ENCODE measurements at places on chromosomes 5 and 9.

- peak; percentile 73 for DNase-seq
Observed at GRCh38 chr5:912280-913091, 19.8 kb downstream of the TRIP13 start.

- no peak for DNase-seq
Observed at GRCh38 chr5:68049053-68049713, 166.4 kb upstream of the PIK3R1 start.

- peak; percentile 70 for DNase-seq
Observed at GRCh38 chr9:22102146-22103053, 93.3 kb upstream of the CDKN2B start.

- DNase-seq = peak; percentile 71
Observed at GRCh38 chr5:34486160-34486848, 169.8 kb upstream of the RAI14 start.

- no peak for DNase-seq
Observed at GRCh38 chr5:62645223-62645622, 66.6 kb downstream of the LRRC70 start.

- DNase-seq = no peak
Observed at GRCh38 chr5:121090822-121091221, 626.7 kb downstream of the PRR16 start.

DNA sequence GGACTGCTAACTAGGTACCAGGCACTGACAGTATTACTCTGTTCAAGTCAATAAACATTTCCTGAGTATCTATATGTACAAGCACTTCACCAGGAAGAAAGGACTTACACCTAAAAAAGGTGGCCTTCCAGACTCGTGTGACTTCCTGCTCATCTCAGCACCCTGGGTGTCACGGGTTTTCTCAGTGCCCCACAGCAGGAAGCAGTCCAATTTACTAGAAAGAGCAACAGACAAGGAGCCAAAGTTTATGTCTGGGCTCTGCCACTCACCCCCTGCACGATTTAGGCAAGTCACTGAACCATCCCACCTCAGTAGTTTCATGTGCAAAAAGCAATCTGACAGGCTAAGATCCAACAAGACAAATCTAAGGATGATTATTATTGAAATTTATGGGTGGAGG, 92.4 kb downstream of the TMEM215 start:
- DNase-seq = no peak

- DNase-seq = no peak
Observed at GRCh38 chr5:10268100-10268499, 18.0 kb downstream of the CCT5 start.

DNA sequence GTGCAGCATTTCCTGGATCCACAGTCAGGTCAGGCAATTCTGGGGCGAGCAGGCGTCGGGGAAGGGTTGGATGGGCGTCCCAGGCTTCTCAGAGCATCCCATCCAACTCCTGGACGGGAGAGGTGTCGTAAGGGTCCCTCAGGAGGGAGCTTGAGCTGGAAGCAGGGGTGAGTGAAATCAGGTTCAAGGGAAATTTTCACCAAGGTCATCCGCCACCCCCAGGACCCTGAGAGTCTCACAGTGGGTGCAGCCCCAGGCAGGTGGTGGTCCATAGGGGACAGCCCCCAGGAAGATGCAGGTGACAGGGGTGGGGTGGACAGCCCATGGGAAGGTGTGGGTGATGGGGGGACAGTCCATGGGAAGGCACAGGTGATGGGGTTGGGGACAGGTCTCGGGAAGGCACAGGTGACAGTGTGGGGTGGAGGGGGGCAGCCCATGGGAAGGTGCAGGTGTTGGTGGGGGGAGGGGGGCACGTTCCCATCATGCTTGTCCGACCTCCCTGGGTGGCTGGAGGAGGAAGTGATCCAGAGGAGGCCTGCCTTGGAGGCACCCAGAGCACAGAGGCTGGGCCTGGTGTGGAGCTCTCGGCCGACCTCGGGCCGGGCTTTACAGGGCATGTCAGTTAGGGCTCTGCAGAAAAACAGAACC, 48.9 kb downstream of the AHRR start:
- DNase-seq = no peak

GRCh38 chr5:169567079-169567478, 16.5 kb upstream of the SPDL1 start:
- no peak for DNase-seq

DNA sequence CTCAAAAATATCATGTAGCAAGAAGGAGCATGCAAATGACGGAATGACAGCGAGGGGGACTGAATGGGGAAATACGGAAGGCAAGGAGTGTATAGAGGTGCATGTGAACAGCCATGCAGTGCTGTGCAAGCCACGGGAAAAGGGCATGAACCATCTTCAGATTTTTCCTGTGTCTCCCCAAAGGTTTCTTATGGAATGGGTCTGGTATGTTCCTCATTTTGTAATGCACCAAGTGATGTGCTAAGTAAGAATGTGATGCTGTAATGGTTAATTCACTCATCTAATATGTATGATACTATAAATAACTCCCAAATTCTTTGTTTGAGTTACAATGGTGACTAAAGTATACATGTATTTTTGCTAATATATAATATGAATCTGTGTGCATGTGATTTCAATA, 99.0 kb upstream of the DAB2 start:
- no peak for DNase-seq

GRCh38 chr5:143148771-143149170, 254.7 kb downstream of the NR3C1 start:
- DNase-seq = no peak

DNA sequence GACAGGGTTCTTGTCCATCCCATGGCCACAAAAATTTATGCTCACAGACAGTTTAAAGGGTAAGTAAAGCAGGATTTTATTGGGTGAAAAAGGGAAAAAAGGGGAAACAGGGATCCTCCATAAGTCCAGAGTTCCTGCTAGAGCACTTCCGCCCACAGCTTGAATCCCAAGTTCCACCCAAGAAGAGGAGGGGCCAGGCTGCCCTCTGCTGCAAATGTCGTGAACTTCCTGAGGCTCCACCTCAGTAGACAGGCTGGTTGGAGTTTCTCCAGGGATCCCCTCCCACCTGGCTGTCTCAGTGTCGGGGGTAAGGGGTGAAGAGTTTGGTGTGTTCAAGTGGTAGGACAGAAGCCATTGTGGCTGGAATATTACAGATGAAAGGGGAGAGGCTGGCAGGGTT, 275.0 kb upstream of the SGCD start:
- DNase-seq = no peak

DNA sequence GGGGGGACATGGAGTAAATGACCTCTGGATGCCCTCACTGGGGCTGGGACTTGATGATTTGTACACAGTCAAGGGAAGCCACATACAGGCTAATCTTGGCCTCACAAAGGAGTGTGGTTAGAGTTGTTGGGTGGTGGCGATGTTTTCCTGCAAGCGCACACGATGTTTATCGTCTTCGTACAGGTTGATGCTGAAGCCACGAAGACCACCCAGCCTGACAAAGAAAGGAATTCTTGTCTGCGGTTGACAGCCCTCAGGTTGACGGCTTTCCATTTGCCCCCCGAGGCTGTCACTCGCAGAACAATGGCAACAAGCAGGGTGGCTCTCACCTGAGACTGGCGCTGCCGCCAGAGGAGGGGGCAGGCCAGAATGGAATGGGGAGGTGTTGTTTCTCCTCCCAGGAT, 14.1 kb upstream of the XPA start:
- no peak for DNase-seq

DNA sequence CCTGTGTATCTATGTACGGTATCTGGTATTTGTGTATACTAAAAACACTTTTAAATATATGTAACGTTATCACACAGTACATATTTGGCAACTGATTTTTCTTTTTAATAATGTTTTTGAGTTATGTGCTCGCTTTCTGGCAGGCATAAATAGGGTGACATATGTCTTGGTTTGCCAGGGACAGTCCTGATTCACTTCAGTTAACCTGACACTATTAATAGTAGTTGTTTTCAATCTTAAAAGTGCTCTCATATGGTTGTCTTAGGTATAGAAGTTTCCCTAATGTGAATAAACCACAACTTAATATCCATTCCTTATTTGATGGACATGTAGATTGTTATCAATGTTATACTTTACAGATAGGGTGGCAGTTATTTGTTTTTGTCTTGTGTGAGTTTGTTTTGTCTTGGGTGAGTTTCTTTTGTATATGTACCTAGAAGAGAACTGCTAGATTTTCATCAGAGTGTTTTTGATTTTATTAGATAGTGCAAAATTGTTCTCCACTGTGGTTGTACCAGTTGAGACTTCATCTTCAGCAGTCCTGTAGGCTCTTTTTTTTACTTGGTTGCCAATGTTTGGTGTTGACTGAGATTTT, 7.9 kb downstream of the G3BP1 start:
- DNase-seq = no peak

- DNase-seq = no peak
Observed at GRCh38 chr5:127830157-127830556, 127.0 kb downstream of the CCDC192 start.

DNA sequence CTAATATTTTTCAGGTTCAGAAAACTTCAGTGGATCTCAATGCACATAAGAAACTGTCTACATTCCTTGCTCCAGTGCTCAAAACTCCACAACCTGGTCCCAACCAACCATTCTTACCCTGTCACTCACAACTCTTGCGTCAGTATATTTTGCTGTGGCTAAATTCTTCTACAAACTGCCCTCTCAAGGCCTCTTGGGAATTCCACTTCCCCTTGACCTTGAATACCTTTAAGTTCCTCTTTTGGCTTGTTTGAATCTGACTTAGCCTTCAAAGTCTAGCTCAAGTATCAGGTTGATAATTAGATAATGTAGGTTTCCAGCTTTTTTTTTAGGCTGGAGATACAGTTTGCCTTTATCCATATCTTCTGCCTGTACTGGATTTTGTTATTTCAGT, 128.3 kb downstream of the SLF1 start:
- DNase-seq = no peak

DNA sequence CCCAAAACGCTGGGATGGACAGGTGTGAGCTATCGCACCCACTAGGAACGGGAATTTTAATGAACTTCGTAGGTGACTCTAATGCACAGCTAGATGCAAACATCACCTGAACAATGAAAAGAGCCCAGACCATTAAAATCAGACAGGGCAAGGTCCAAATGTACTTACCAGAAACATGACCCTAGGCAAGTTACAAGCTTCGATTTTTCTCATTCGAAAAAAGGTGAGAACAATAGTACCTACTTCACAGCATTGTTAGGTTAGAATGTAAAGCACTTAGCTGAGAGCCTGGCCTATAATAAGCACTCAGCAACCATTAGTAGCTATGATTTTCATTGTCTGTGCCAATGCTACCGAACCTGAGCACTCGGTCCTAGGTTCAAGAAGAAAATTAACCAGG, 5.8 kb upstream of the KLHL3 start:
- no peak for DNase-seq

DNA sequence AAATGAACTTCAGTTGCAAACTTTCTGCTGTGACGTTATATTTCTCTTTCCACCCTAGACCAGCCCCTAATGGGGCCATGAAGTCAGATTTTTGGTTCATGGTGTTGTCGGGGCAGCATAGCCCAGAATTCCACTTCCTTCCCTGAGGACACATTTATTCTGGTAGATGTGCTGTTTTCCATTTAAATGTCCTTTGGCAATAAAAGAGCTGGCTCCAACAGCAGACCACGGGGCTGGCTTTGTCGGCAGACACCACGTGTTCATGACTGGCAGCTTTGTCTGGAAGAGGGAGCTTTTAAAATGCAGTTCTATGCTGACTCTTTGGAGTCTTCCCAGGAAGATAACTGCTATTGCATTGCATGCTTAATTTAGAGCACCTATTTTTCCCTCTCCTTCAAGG, 17.6 kb upstream of the LCP2 start:
- no peak for DNase-seq

GRCh38 chr9:135341612-135342169, 137.9 kb upstream of the PPP1R26 start:
- DNase-seq = no peak

DNA sequence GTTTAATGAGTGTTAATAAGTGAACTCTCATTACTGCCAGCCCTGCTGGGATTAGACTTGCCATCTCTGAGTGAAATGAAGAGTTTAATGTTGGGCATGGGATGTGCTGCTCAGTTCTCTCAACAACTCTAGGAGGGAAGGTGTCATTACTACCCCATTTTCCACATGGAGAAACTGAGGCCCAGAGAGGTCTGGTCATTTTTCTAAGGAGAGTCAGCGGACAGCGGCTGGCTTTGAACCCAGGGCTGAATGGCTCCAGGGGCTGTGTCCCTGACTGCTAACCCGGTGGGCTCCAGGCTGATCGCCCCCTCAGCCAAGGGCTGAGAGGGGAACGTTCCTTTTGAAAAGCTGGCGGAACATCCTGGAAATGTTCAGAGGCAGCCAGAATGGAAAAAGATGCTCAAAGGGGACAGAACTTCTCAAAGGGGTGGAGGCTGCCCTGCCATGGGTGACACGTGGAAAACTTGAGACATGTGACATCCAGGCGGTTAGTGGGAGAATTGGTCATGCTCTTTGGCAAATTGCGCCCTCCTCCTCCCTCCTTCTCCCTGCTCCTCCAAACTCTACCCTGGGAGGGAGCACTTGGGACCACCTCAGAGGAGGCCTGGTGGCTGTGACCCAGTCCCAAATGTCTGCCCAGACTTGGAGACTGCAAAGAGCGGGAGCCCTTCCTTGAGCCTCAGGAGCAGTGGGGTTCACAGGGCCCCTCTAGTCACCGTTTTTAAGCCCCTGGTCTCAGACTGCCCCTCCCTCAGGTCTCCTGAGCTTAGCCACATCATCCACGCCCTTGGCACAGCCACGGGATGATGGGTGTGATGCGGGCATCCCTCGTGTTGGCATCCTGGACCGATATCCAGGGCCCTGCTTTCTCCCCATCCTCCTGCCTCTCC, 28.7 kb downstream of the DNM1 start:
- no peak for DNase-seq

GRCh38 chr5:65413822-65414221, 67.9 kb downstream of the ADAMTS6 start:
- no peak for DNase-seq

- no peak for DNase-seq
Observed at GRCh38 chr9:14238518-14238917, 75.4 kb downstream of the NFIB start.

DNA sequence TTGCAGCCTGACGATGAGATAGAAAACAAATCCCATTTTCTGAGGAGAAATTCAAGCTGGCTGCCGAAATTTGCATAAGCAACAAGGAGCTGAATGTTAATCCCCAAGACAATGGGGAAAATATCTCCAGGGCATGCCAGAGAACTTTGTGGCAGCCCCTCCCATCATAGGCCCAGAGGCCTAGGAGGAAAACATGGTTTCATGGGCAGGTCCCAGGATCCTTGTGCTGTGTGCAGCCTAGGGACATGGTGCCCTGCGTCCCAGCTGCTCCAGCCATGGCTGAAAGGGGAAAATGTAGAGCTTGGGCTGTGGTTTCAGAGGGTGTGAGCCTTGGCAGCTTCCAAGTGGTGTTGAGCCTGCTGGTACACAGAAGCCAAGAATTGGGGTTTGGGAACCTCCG, 48.8 kb upstream of the MAN2A1 start:
- no peak for DNase-seq

DNA sequence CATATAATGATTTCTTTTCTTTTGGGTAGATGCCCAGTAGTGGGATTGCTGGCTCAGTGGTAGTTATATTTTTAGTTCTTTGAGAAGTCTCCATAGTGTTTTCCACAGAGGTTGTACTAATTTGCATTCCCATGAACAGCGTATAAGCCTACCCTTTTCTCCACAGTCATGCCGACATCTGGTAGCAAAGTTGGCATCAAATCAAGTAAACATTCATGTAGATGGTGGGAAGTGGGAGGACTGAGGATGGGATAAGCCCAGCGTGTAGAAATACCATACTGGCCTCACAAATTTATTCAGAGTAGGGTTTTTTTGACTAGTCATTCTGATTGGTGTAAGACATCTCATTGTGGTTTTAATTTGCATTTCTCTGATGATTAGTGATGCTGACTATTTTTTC, 115.4 kb downstream of the EGFLAM start:
- DNase-seq = no peak
